T-helper 22 cell (primary cell): ENCODE measurements at places on chromosomes 3 and 15.

GRCh38 chr15:68843425-68844311 lies 23.0 kb upstream of the ANP32A start:
- no peak for DNase-seq

GRCh38 chr3:158847452-158847821 lies 45.6 kb downstream of the MFSD1 start:
- no peak for DNase-seq

GRCh38 chr15:95843241-95843910 lies 487.1 kb upstream of the NR2F2 start:
- no peak for DNase-seq

GRCh38 chr3:157232141-157232540 lies 72.2 kb upstream of the CCNL1 start:
- DNase-seq: no peak

DNA sequence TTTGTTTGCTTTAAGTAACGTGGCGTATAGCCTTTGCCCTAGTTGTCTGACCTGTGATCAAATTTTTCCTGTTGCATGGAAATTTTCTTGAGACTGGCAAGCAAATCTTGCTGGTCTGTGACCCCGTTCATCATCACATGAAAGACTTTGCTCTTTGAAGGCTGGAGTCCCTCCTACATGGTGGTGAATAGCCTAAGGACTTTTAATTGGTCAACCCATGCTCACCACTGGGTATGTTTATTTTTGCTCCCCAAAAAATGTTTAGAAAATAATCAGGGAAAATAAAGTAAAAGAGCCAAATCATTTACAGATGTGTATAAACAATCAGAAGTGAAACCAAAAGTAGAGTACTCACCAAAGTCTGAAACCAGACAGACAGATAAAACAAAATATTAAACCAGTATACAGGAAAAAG lies 1075.3 kb upstream of the ALCAM start:
- DNase-seq: no peak

DNA sequence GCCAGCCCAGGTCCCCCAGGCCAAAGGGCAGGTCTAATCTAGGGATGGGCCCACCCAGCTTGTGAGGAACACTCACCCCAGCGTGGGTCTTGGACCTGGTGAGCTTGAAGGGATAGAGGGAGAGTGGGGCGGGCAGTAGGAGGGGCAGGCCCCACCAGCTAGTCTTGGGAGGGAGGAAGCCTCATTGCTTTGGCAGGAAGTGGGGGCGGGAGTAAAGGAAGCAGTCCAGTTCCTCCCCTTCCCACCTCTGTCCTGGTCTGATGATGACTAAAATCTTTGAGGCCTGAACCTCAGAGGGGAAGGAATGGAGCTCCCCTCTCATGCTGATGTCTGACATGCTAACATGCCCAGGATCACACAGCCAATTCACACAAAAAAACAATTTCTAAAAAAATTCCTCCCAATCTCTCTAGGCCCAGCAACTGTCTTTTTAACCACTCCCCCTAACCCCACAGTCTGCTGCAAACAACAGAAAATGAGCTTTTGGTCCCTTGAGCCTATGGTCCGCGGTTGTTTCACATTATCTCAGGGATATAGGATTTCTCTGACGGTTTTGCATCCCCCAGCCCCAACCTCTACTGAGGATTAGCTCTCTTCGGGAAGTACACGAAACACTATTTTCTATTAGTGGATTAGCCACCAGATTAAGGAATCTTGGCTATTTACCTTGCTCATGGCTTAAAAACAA lies 30.7 kb upstream of the DUSP7 start:
- no peak for DNase-seq

- DNase-seq: no peak
Measured at GRCh38 chr3:122389892-122390291, 5.9 kb downstream of the FAM162A start.

DNA sequence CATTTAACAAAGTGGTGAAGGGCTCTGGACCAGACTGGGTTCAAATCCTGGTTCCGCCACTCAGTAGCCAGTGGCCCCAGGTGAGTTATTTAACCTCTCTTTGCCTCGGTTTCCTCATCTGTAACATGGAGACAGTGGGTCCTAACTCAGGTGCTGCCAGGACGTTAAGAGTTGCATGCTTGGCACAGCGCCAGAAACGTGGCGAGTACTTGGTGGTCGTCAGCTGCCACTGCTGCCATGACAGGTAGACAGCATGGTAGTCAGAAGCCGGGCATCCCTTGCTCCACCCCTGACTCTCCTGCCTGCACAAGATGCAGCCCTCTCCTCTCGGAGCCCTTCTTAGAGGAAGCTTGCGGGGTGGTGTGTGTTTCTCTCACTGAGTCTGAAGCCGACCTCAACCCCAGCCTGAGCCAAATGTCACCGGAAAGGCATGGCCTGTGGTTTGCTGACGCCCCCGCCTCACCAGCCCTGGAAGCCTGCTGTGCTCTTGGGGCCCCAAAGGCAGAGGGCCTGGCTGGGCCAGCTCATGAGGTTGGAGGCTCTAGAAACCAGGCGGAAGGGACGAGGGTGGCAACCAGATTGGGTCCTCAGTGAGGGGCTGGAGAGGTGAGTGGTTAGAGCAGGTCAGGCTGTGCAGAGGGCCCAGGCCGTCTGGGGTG lies 160.8 kb upstream of the TLE3 start:
- peak; percentile 12 for DNase-seq

DNA sequence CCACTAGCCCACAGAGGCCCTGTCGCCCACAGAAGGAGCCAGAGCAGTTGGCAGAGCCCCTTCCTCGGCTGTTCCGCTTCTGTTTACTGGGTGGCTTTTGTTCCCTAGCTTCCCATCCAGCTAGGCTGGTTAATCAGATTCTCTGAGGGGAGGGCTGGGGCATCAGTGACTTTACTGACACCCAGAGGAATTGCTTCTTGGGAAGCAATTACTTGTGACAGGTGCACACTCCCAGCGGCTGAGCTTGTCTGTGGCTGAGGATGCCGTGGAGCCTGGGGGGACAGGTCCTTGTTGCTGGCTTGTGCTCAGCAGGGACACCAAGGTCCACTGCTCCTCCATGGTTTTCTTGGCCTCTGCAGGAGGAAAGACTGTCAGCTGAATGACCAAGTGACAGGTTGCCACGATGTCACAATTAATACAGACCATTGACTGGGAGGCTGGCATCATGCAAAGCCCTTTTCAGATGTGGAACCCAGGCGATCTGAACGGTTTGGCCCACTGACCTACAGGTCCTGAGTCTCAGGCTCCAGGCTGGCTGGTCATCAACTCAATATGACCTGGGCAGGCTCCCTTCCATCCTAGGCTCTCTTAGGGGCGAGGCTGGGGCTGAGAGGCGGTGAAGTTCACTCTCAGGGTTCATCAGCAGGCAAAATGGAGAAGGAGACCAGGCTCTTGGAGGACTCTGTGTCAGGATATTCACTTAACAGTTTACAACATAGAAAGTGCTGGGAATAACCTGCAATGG lies 31.8 kb upstream of the SFMBT1 start:
- DNase-seq: no peak

DNA sequence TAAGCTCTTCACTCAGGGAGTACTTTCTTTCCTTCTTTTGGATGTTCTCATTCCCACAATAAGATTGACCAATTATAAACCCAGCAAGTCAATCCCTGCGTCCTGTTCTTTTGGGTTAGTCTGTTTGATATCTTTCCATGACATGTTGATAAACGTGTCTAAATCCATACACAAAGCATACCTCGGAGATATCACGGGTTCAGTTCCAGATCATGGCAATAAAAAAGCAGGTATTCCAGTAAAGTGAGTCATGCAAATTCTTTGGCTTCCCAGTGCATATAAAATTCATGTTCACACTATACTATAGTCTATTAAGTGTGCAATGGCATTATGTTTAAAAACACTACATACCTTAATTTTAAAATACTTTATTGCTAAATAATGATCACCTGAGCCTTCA lies 667.7 kb downstream of the MAGI1 start:
- no peak for DNase-seq

GRCh38 chr15:52361494-52361893 lies 65.9 kb upstream of the MYO5C start:
- DNase-seq: no peak

DNA sequence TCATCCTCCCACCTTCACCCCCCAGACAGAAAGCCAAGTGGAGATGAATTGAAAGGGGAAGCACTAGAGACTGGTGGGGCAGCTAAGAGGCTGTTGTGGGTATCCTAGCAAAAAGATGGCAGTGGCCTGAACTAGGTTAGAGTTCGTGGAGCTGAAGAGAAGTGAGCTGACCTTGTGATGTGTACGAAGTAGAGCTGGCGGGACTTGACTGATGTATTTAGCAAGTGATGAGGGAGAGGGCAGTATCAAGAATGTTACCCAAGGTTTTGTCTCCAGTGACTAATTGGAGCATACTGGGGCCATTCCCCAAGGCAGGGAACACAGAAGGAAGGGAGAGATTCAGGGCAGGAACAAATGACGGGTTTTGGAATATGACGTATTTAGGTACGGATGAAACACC lies 50.0 kb upstream of the CP start:
- no peak for DNase-seq

DNA sequence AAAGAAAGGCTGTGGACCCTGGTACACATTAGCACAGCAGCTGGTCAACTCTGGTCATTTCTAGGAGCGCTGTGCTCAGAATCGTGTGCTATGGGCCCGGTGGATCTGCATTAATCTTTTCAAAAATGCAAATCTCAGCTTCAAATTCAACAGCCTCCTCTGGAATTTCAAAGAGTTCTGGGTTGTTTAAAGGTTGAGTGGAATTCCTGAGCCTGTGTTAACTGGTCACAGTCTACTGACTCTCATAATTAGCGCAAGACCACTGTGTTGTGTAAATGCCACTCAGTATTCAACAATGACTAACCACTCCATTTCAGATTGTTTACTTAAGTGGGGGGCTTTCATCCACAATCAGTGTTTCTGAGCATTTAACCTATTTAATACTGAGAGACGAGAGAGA lies 2.7 kb upstream of the ARNT2 start:
- DNase-seq: no peak

DNA sequence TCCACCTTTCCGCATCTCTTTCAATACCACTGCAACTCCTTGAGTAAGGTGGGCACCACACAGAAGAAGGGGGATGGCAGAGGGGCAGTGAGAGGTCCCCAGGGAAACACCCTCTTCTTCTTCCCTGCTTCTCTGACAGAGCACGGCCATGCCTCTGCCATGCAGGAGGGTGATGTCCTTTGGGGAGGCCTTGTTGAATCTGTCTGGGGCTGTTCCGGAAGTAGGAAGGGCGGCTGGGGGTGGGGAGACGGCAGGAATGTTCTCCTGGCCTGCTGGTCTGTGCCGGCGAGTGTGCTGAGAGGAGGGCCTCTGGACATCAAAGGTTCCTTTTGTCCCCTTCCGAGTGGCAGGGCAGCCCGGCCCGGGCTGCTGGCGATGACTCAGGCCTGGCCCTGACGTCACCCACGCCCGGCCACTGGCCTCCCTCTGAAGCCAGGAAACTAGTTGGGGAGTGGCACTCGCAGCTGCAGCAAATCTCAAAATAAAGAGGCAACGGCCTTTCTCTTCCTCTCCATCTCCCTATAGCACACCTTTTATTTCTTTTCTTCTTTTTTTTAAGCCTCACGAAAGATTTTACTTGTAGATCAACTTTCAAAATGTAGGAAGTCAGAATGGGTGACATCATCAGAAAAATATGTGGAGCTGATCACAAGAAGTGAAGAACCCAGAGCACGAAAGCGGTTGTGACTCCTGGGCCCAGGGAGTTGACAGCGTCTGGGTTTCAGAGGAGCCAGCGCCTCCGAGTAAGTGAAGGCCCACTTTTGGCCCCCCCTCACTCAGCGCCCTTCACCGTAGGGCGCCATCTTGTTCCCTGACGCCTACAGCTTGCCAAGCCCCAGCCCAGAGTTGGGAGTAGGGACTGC lies at the start of gene ZBTB38:
ZBTB38 (plus strand) TSS at position 443 of the 863 bp plus-strand sequence. CDS start 73,885 bp downstream, outside the sequence.
- DNase-seq: no peak

GRCh38 chr3:155382396-155383042 lies 89.0 kb upstream of the STRIT1 start:
- no peak for DNase-seq

DNA sequence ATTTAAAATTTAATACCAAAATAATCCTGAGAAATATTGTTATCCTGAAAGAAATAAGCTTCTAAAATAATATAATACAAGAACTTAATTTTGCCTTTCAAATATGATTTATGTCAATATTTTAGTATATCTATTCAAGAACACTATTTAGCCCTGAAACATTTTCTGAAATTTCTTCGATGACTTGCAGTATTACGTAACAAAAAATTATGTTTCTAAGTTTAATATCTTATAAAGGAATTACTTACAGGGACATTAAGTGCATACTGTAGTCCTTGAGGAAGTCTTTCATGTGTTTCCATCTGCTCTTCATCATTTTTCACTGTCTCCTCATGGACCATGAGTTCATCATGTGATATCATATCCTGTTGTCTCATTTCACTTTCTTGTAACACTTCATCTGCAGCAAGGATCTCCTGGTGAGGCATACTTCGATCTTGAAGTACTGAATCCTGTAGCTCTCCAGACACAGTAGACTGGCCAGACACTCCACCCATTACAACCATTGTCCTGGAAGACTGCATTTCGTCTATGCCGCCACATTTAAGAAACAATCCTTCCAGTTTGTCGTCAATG lies 62.0 kb downstream of the ZNF148 start:
- DNase-seq: no peak

GRCh38 chr15:96028620-96029019 lies 301.9 kb upstream of the NR2F2 start:
- no peak for DNase-seq

- DNase-seq: no peak
Measured at GRCh38 chr15:77195586-77195985, 124.7 kb upstream of the TSPAN3 start.

GRCh38 chr15:98012354-98012753 lies 51.9 kb downstream of the ARRDC4 start:
- no peak for DNase-seq
